ENCODE measurements at places on chromosomes 12 and 14.

GRCh38 chr12:47832263-47832933, 12.7 kb upstream of the HDAC7 start:
- DNase-seq = no peak

GRCh38 chr12:122159882-122160281, 14.1 kb downstream of the IL31 start:
- DNase-seq = no peak

GRCh38 chr14:47746986-47747385, 71.6 kb upstream of the MDGA2 start:
- no peak for DNase-seq

DNA sequence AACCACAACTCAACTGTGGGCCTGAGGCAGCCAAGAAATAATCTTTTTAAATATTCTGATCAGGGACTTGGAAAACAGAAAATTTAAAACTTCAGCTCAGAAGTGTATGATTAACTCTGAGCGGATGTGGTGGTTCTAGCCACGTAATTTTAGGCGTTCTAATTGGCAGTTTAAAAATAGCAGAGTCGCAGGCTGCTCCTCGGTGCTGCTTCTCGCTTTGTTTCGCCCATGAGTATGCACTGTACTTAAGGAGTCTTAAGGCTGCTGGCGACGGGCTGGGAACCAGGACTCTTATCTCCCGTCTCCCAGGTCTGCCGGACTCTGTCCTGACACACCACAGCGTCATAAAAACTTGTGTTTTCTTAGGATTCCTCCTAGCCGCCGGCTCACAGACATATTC, 113.4 kb upstream of the PELI2 start:
- DNase-seq = no peak

DNA sequence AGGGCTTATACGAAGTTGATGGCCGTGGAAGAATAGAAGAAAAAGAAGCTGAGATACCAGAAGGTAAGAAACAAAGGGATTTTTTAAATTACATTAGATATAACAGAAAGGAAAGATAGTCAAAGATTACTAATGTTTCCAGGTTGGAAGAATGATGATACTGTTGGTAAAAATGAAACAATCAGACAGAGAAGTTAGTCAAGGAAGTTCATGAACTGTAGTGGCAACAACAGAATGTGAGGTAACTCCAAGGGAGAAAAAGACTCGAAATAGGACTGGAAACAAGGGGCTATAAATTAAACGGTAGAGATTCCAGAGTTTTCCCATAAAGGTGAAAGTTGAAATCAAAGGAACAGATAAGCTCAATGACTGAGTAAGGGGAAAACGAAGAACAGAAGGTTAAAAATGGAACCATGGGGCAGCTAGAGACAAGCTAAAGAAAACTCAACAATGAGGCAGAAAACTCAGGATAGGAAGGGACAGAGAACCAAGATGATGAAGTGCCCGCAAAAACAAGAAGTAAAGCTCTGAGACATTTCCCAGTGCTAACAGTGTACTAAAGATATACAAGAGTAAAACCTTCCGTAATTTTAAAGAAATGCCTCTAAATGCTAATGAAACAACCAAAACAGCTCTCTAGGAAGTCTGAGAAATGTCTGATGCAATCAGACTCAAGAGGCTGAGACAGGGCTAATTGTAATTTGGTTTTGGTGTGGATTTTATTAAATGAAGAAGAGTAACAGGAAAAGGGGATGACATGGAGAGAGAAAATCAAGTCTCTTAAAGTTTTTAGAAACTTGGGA, 70.0 kb downstream of the PPP2R5E start:
- DNase-seq = no peak

- DNase-seq = no peak
Observed at GRCh38 chr14:77681196-77682157, 26.3 kb downstream of the ALKBH1 start.

DNA sequence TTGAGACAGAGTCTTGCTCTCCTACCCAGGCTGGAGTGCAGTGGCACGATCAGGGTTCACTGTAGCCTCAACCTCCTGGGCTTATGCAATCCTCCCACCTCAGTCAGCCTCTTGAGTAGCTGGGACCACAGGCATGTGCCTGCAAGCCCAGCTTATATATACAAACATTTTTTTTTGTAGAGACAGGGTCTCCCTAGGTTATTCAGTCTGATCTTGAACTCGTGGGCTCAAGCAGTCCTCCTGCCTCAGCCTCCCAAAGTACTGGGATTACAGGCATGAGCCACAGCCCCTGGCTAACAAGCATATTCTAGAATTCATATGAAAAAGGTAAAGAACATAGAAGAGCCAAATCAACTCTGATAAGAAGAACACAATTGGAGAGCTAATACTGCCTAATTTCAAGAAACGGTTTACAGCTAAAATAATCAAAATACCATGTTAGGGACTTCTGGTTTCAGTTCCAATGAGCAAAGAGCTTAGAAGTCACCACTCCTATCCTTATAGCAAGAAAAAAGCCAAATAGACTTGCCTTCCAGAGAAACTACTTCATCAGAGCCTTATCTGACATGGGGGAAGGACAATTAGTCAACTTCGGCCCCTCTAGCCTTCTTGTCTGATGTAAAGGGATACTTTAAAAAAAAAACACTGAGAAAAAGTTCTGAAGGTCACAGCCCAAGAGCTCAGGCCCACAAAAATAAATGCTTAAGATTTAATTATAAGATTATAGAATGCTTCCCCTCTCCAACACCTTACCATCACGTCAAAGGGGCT, 37.6 kb downstream of the TMEM116 start:
- DNase-seq = no peak
